ENCODE measurements at places on chromosomes 11 and 22.

- DNase-seq: no peak
Observed at GRCh38 chr11:59573216-59573615, 42.4 kb downstream of the OSBP start.

GRCh38 chr11:122584670-122585069 is 70.9 kb upstream of the UBASH3B start:
- DNase-seq: no peak

DNA sequence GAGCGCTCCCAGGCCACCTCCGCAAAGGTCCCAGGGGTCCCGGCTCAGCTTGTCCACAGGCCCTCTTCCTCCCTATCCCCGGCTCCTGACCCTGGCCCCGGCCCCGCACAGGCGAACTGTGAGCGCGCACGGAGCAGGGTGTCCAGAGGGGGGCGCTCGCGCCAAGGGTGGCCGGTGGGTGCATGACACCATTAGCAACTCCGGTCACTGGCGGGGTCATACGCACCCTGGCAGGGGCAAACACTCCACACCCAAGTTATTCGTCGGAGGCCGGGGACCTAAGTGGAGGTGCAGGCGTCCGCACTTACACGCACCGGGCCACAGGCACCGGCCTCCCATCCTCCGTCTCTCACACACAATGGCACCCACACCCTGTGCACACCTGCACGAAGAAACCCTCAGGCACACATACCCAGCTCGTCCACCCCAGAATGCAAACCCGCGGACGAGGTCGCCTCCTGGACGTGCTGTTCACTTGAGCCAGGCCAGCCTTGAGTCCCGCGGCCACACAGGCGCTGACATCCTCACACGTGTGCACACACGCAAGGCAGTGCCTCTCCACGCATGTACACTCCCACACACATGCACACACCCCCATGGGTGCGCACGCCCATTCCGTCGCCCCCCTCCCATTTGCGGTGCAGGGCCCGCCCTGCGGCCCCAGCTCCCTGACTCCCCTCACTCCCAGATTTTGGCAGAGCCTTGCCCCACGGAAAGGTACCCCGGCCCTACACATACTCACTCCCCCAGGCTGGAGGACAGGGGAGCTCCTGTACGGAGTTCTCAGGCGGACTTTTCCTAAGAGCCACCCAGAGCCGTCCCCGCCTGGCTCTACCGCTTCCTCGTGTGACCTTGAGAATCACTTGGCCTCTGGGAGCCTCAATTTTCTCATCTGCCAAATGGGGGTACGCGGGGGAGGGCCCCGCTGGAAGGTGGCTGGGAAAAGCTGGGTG is at the start of gene RASGRP2:
Gene RASGRP2, minus strand, starts transcription at position 552 of the 953 bp plus-strand sequence. CDS start 1,276 bp downstream, outside the sequence.
- DNase-seq: peak; percentile 83

- DNase-seq: no peak
Observed at GRCh38 chr11:44266056-44266780, 43.7 kb downstream of the ALX4 start.

GRCh38 chr11:20448834-20449233 is 61.3 kb downstream of the PRMT3 start:
- no peak for DNase-seq

DNA sequence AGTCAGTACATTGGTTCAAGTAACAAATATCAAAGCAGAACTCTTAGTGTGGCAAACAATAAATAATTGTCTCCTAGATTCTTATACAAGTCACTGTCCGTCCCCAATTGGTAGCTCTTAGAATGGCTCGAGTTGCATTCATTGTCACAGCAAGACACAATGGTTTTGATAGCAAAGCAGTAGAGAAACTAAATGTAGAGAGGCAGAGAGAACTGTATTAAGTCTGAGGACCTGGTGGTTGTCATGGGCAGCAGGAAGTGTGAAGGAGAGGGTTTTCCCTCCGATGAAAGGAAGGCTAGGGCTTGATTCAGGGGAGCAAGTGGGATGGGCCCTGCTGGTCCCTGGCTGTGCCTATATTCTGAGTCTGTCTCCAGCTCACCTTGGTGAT is 36.6 kb downstream of the RCOR2 start:
- DNase-seq: no peak

- no peak for DNase-seq
Observed at GRCh38 chr22:24401931-24402367, 25.4 kb upstream of the ADORA2A start.

DNA sequence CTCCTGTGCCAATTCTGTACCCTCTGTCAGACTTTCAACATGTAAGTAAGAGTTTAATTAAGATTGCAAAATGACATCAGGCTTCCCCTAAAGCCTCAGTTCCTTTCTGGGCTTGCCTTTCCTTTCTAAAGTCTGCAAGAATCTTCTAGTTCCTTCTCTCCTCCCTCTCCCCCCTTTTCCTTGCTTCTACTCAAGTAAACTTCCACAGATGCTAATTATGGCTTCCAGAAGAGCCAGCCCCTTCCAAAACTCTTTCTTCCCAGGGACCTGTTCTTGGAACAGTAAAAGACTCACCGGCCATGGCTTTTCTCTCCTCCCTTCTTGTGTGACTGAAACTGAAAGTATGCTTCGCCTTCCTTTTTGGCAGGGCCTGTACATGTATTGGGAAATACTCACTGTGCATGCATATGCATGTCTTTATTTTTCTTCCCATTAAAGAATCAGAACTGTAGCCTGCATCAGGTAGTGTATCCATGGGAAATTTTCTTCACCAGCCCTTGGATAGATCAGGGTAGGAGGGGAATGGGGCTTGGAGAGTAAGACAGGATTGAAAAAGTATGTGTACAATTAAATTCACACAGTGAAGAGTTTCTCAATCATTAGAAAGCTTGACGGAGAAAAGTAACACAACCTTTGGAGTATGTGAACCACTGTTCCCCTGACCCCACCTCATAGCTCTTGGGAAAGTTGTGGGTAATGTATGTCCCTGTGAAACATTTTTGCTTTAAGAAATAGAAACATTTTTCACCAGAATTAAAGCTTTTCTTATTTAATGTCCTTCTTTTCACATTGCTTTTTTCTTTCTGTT is at the start of gene CASP1:
Gene CASP1, minus strand, starts transcription at position 332 of the 808 bp plus-strand sequence. Its CDS starts 31 bp downstream, at position 301.
- DNase-seq: peak; percentile 9

GRCh38 chr11:126115816-126116331 is 53.2 kb upstream of the CDON start:
- DNase-seq: no peak

GRCh38 chr11:122491509-122491908 is 164.0 kb upstream of the UBASH3B start:
- DNase-seq: no peak

DNA sequence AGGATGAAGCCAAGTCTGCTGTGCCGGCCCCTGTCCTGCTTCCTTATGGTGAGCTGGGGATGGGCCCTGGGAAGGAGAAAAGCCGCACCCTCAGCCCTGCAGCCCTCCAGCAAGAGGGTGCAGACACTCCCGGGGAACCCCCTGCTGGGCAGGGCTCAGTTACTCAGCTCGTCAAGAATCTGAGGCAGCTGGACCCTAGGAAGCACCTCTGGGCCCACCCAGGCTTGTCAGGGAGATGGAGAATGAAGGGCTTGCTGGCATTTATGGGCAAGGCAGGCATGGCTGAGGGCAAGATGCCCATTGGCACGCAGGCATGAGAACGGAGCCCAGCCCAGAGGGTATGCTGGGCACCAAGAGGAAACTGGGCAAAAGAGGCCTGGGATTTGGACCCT is 12.9 kb downstream of the RELT start:
- DNase-seq: no peak

- DNase-seq: no peak
Observed at GRCh38 chr11:134041791-134042696, 26.8 kb upstream of the JAM3 start.

GRCh38 chr11:7536100-7536499 is 22.3 kb downstream of the PPFIBP2 start:
- no peak for DNase-seq

DNA sequence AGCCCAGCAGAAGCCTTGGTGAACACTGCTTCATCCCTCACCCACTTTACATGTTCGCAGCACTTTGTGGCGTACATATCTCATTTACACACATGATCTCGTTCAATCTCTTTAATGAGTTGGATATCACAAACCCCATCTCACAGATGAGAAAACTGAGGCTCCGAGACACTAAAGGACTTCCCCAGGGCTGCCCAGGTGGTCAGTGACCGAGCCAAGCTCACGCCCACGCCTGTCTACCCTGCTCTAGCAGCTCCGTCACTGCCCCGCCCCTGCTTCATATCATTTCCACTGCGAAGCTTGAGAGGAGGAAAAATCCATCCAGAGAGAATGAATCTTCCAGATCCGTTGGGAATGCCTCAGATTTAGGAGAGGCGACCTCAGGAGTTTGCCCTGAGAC is 11.8 kb upstream of the DSCAML1 start:
- DNase-seq: no peak

DNA sequence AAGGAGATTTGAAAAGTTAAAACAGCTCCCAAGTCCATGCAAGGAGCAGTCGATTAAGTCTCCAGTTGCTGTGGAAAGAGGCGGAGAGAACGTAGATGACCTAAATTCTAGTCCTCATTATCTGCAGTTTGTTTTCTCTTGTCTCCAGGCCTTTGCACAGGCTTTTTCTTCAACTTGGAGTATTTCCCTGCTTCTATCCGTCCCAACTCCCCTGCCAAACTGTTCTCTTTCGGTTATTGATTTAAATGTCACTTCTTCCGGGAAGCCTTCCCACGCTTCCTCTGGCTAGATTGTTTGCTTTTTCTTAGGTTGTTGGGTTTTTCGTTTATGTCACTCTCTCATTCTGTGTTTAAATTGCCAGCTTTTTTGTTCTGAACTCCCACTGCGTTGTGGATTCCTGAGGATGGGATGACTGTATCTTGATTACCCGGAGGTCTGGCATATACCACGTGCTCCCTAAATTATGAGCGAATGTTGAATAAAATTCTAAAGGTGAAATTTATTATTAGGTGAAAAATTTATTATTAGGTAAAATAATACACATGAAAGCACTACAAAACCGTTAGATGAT is 463 bp downstream of the TMEM126B start:
- no peak for DNase-seq

- no peak for DNase-seq
Observed at GRCh38 chr22:46525389-46526243, 11.8 kb downstream of the CELSR1 start.

GRCh38 chr11:34929794-34930763 is 13.7 kb downstream of the PDHX start:
- DNase-seq: no peak

GRCh38 chr11:1864831-1865665 is 12.2 kb downstream of the LSP1 start:
- DNase-seq: no peak
